ENCODE measurements at places on chromosomes 2 and 18.

DNA sequence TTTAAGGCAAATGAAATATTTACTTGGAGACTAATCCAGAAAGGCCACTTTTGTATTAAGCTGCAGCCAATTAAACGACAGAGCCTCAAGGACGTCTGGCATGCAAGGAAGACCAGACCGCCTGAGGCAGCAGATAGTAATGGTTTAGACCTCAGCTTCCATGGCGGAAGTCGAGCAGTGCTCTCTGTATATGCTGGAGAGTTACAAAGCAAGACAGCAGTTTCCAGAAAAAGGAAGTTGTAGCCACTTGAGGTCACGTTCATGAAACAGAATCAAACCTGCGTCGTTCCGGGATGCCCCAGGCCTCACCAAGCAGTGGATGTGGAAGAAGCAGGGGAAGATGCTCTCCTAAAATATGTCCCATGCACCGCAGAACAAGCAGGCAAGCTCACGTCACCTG lies 142.0 kb downstream of the PTGR3 start:
- no peaks in the 10 kb centered on the region for H3K4me1 ChIP-seq
- no peaks in the 10 kb centered on the region for H3K36me3 ChIP-seq

GRCh38 chr2:45946023-45946422 lies 294.5 kb downstream of the PRKCE start:
- DNase-seq, result no peak
- no peaks in the 10 kb centered on the region for H3K27me3 ChIP-seq
- no peak overlapping the region for H3K4me3 ChIP-seq
- H3K27ac ChIP-seq, result no peak overlapping the region
- no peaks in the 10 kb centered on the region for H3K4me1 ChIP-seq

DNA sequence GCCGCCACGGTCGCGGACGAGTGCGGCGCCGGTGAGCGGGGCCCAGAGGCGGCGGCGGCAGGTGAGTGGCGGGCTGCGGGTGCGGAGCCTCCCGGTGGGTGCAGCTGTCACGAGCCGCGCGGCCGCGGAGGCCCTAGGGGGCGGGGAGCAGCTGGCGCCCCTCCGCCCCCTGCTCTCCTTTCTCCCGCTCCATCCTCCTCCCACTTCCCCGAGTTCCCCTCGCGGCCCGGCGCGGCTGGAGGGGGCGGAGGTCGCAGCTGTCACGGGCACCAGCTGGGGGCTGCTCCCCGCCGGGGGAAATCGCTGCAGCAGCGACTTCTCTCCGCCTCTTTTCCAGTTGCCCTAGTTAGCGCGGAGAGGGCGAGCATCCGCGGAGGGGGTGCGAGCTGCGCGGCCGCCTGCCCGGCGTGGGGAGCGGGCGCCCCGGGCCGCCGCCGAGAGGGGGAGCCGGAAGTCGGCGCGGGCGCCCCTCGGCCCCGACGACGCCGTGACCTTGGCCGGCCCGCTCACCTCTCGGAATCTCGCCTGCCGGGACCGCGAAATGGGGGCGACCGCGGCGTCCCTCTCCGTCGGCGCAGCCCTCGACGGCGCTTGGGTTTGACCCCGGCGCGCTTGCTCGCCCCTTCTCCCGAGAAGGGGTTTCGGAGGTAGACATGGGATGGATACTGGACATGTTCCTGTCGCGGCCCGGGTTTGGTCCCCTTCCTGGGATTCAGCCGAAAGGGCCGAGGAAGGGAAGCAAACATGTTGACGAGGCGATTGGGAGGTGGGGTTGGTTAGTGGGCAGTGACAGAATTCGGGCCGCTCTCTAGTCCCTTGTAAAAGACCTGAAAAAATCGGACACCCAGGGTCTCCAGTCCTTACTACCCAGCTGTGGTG lies 727 bp downstream of the NCOA1 start:
- peak overlapping the region; percentile 85 for H3K27ac ChIP-seq
- H3K4me1 ChIP-seq, result peaks cover 19% of the 10 kb centered on the region
- peak overlapping the region; percentile 76 for H3K4me3 ChIP-seq
- H3K27me3 ChIP-seq, result no peaks in the 10 kb centered on the region
- no peaks in the 10 kb centered on the region for H3K36me3 ChIP-seq

- H3K27me3 ChIP-seq, result no peaks in the 10 kb centered on the region
- H3K4me1 ChIP-seq, result no peaks in the 10 kb centered on the region
- DNase-seq, result no peak
- no peak overlapping the region for H3K27ac ChIP-seq
- no peaks in the 10 kb centered on the region for H3K36me3 ChIP-seq
- no peak overlapping the region for H3K4me3 ChIP-seq
These were observed 71.9 kb upstream of the GALNT5 start for GRCh38 chr2:157185476-157186227.

- no peak overlapping the region for H3K4me3 ChIP-seq
- no peaks in the 10 kb centered on the region for H3K27me3 ChIP-seq
- H3K4me1 ChIP-seq, result peaks cover 14% of the 10 kb centered on the region
- peak; percentile 32 for DNase-seq
- no peaks in the 10 kb centered on the region for H3K36me3 ChIP-seq
- H3K27ac ChIP-seq, result no peak overlapping the region
These were observed 5.1 kb upstream of the PTPRM start for GRCh38 chr18:7561909-7562460.

GRCh38 chr2:160719116-160719515 lies 225.5 kb upstream of the RBMS1 start:
- H3K4me3 ChIP-seq, result no peak overlapping the region
- no peak overlapping the region for H3K27ac ChIP-seq
- no peaks in the 10 kb centered on the region for H3K4me1 ChIP-seq
- no peaks in the 10 kb centered on the region for H3K36me3 ChIP-seq
- no peak for DNase-seq

DNA sequence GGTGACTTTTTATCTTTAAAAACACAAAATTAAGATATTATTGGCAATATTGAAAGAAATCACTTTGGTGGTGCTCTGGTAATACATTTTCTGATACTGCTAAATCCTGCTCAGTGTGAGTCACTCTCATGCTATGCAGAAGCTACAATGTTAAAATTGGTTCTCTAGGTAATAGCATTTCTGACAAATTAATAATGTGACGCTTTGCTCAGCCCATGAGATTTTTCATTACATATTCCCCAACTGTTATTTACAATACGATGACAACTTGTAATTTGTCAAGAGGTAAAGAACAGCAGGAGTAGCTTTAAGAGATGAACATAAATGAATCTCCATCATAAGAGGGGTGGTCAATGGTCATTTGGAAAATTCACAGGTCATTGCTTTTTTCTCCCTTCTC lies 573.6 kb downstream of the TMEM182 start:
- no peak overlapping the region for H3K4me3 ChIP-seq
- no peaks in the 10 kb centered on the region for H3K4me1 ChIP-seq
- no peak for DNase-seq
- H3K36me3 ChIP-seq, result no peaks in the 10 kb centered on the region
- H3K27me3 ChIP-seq, result no peaks in the 10 kb centered on the region

DNA sequence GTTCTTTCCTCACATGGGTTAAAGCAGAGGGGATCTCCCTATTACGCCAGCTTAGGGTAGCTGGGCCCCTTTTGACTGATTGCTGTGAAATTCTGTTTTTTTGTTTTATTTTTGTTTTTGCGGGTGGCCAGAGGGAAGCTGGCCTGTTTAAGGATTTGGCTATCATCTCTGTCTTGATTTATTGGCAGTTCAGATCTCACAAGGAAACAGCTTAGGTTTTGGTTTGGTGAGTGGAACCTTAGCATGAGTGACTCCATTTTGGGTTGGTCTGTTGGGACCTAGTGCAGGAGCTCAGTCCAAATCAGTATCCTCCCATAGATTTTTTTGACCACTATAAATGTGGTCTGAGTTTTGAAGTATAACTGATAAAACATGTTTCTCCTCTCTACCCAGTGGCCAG lies 25.6 kb upstream of the NTSR2 start:
- no peaks in the 10 kb centered on the region for H3K27me3 ChIP-seq
- peaks cover 24% of the 10 kb centered on the region for H3K4me1 ChIP-seq
- no peak overlapping the region for H3K27ac ChIP-seq
- H3K4me3 ChIP-seq, result no peak overlapping the region

DNA sequence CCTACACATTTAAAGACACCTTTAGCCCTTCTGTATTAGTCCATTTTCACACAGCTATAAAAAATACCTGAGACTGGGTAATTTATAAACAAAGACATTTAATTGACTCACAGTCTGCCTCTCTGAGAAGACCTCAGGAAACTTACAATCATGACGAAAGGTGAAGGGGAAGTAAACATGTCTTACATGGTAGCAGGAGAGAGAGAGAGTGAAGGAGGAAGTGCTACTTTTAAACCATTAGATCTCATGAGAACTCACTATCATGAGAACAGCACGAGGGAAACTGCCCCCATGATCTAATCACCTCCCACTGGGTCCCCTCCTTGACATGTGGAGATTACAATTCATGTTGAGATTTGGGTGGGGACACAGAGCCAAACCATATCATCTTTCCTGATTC lies 946.6 kb downstream of the SLC4A3 start:
- H3K27ac ChIP-seq, result no peak overlapping the region
- H3K4me3 ChIP-seq, result no peak overlapping the region
- H3K4me1 ChIP-seq, result no peaks in the 10 kb centered on the region
- H3K27me3 ChIP-seq, result no peaks in the 10 kb centered on the region
- H3K36me3 ChIP-seq, result no peaks in the 10 kb centered on the region
- DNase-seq, result no peak

DNA sequence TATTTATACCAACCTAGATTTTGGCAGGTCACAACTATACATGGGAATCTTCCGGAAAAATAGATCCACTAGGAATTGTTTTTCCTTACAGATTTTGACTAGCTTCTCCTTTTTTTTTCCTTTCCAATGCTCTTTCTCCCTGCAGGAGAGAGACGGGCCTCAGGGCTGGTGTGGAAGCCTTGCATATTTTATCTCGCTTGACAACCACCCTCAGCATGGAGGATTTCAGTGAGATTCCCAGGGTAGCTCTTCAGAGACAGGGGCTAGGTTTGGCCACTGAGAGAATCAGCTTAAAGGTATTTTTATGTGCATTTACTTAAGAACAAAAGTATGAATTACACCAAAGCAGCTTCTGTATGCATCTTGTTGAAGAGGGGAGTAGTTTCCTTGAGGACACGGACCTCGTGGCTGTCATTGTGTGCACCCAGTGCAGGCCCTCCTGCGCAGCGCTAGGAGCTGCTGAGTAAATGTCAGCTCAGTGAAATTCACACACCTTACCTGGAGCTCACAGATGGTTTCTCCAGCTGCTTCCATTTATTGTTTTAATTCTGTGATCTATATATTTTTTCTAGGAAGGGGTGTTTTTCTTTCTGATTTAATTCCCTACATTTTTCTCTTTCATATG lies 54.4 kb downstream of the TRAPPC12 start:
- H3K27me3 ChIP-seq, result no peaks in the 10 kb centered on the region
- DNase-seq, result no peak
- no peaks in the 10 kb centered on the region for H3K36me3 ChIP-seq
- no peak overlapping the region for H3K27ac ChIP-seq
- H3K4me1 ChIP-seq, result no peaks in the 10 kb centered on the region
- H3K4me3 ChIP-seq, result no peak overlapping the region

DNA sequence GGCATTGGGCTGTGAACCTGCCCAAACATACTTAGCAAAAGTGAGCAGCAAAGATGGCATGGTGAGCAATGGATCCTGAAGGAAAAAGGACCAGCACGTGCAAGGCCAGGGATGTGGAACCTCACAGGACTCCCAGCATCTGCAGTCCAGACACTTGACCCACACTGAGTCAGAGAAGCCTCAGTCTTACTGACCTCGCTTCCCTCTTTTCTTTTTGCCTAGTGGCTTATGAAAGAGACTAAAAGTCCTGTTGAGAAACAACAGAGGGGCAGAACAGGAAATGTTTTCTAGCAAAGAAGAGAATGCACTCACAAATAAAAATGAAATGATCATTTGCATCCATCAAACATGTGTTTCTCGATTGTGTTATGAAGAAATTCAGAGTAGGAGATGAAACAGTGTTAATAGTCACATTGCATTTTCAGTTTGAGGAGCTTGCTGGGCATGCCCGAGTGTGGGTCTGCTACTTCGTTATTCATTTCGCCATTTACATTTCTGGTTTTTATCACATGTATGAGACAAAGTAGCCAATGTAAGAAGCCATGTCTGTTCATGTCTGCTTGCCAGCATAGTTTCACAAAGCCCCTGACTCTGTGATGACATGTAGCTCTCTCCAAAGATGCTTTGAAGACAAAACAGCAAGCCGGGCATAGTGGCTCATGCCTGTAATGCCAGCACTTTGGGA lies 118.4 kb downstream of the INO80D start:
- H3K27ac ChIP-seq, result no peak overlapping the region
- H3K27me3 ChIP-seq, result no peaks in the 10 kb centered on the region
- H3K36me3 ChIP-seq, result no peaks in the 10 kb centered on the region
- no peaks in the 10 kb centered on the region for H3K4me1 ChIP-seq
- no peak for DNase-seq

DNA sequence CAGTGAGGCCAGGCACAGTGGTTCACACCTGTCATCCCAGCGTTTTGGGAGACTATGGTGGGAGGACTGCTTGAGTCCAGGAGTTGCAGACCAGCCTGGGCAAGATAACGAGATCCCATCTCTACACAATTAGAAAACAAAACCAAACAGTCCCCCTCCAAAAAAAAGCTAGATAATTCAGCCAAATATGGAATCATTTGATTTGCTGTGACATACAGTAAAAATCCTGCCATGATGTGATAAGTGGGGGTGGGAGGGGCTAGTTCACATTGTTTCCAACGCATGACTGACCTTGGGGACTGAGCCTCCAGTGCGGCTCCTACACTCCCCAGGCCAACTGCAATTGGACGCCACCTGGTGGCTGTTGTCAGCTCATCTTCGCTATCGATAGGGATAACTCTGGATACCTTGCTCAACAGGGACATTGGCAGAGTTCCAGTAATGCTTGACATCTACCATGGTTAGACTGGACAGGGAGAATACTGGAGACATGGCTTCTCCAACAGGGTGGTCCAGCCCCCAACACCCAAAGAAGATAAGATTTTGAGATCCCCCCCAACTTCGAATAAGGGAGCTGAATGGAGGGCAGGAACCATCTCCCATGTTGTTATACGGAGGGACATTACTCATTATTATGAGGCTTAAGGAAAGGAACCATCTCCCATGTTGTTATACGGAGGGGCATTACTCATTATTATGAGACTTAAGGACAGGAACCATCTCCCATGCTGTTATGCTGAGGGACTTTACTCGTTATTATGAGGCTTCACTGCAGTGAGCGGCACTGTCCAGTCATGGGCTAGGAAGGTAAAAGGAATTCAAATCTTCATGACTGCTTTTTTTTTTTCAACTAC lies 135.9 kb downstream of the TGIF1 start:
- H3K4me3 ChIP-seq, result no peak overlapping the region
- no peaks in the 10 kb centered on the region for H3K36me3 ChIP-seq
- peak overlapping the region; percentile 19 for H3K27ac ChIP-seq
- DNase-seq, result peak; percentile 89
- H3K4me1 ChIP-seq, result peaks cover 14% of the 10 kb centered on the region
- no peaks in the 10 kb centered on the region for H3K27me3 ChIP-seq

- no peak overlapping the region for H3K27ac ChIP-seq
- peaks cover 25% of the 10 kb centered on the region for H3K4me1 ChIP-seq
- no peaks in the 10 kb centered on the region for H3K36me3 ChIP-seq
- H3K27me3 ChIP-seq, result no peaks in the 10 kb centered on the region
- H3K4me3 ChIP-seq, result no peak overlapping the region
These were observed 10.5 kb downstream of the CROCC2 start for GRCh38 chr2:240916571-240917008.

Data from testis (tissue), 5 donors.